Peyer's patch (tissue), 4 donors: ENCODE measurements at places on chromosomes 5 and 9. TPM values are rescaled to one million over a fixed set of nuclear protein-coding genes. Genes with fewer than 3 reads are reported as not detected.

GRCh38 chr5:163330723-163331668 lies 106.4 kb upstream of the CCNG1 start:
- DNase-seq = no peak
- H3K4me1 ChIP-seq = no peaks in the 10 kb centered on the region
- H3K27me3 ChIP-seq = no peaks in the 10 kb centered on the region
- H3K27ac ChIP-seq = no peak overlapping the region
- H3K4me3 ChIP-seq = no peak overlapping the region

Gene PCDHB16
- not detected for total RNA-seq

Gene OR1J2
- not detected for total RNA-seq

GRCh38 chr5:113524927-113525326 lies 11.4 kb downstream of the YTHDC2 start:
- H3K36me3 ChIP-seq = no peaks in the 10 kb centered on the region
- H3K27ac ChIP-seq = no peak overlapping the region
- DNase-seq = no peak

Gene SPEF2
- total RNA-seq = 8.8 TPM

Gene BARX1
- total RNA-seq = not detected

DNA sequence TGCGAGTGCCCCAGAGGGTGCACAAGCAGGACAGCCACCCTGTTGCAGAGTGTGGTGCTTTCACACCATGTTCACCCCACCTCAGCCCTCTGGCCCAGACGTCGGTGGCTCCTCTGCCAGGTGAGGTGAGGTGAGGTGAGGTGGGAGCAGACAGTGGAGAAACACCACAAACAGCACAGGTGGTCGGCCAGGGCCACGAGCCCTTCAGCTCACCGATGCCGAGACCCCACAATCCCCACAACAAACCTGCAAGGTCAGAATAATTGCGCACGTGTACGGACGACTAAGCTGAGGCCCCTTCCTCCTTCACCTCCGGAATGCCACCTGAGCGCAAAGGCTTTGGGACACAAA lies 10.5 kb downstream of the BRD3 start:
- no peak overlapping the region for H3K27ac ChIP-seq
- H3K4me1 ChIP-seq = peaks cover 11% of the 10 kb centered on the region
- no peaks in the 10 kb centered on the region for H3K27me3 ChIP-seq
- H3K4me3 ChIP-seq = no peak overlapping the region
- no peaks in the 10 kb centered on the region for H3K36me3 ChIP-seq

DNA sequence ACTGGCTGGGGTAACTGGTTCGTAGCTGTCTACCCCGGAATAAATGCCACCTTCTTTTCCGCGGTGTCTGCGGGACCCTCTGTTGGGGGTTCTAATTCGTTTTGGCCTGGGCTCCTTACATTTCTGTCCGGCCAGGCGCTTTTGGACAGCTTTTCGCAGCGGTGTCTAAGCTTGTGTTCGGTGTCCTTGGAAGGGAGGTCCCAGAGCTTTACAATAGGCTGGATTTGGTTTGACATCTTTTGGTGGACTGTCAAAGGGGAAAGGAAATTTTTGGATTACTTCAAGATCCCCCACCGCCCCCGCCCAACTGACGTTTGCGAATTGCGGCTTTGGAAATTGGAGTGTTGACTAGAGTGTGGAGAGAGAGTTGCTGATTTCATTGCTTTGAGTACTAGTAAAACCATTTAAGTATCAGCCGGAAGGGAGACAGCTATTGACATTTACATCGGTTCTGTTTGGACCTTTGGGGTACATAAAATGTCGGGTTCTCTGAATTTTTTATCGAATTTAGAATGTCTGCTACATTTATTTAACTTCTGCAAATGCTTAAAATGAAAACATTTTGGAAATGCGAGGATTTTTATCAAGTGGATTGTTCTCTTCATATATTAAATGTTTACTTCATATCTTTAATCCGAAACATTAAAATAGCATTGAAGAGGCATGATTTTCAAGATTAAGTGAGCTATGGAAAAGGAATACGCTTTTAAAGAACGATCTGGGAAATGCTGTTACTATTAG lies 4.7 kb upstream of the PURA start:
- peak overlapping the region; percentile 93 for H3K27ac ChIP-seq
- H3K4me1 ChIP-seq = peaks cover 35% of the 10 kb centered on the region
- peak overlapping the region; percentile 70 for H3K4me3 ChIP-seq
- no peaks in the 10 kb centered on the region for H3K36me3 ChIP-seq
- no peaks in the 10 kb centered on the region for H3K27me3 ChIP-seq
- DNase-seq = peak; percentile 19

- no peak for DNase-seq
- H3K36me3 ChIP-seq = no peaks in the 10 kb centered on the region
Measured at GRCh38 chr5:147687118-147687517, 95.4 kb downstream of the JAKMIP2 start.

Gene TRPM3
- 0.80 TPM for total RNA-seq

Gene MAN1B1
- 71.0 TPM for total RNA-seq

DNA sequence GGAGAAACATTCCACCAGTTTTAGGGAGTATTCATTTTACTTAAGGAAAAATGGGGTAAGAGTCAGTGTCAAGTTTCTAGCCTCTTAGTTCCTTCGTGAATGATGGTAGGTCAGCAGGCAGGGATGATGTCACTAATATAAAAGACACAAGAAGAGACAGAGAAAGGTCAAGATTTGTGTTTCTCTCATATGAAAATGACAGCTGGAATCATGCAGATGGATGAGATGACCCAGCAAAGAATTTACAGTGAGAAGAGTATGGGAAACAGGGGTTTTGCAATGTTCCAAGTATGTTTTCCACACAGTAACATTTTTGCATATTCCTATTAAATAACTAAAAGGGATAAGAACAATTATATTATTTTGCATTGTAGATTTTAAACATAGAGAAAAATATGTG lies 749.6 kb upstream of the DMAC1 start:
- no peak for DNase-seq
- H3K36me3 ChIP-seq = no peaks in the 10 kb centered on the region
- H3K4me1 ChIP-seq = no peaks in the 10 kb centered on the region
- no peak overlapping the region for H3K27ac ChIP-seq
- H3K4me3 ChIP-seq = no peak overlapping the region

- no peak overlapping the region for H3K27ac ChIP-seq
- no peak overlapping the region for H3K4me3 ChIP-seq
- H3K36me3 ChIP-seq = peaks cover 59% of the 10 kb centered on the region
- no peak for DNase-seq
Measured at GRCh38 chr9:71746758-71747125, 21.6 kb downstream of the CEMIP2 start.

DNA sequence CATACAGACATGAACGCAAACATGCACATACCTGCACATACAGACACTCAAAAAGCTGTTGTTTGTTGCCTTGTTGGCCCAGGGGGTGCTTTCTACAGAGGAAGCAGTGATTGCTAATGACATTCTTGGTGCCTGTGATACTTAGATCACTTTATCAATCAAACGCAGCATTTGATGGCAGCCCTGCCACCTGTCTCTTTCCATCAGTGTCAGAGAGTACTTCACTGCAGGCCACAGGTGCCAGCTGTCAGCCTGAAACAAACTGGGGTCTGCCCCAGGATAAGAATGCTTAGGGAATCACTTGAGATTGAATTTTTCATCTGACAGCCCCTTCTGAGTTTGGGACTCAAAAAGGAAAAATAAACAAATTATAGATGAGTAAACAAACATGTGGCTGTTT lies 388.9 kb upstream of the SGCD start:
- H3K4me3 ChIP-seq = no peak overlapping the region
- H3K27me3 ChIP-seq = no peaks in the 10 kb centered on the region
- no peaks in the 10 kb centered on the region for H3K4me1 ChIP-seq
- no peak for DNase-seq
- H3K27ac ChIP-seq = no peak overlapping the region

Gene PCDHA9
- 0.83 TPM for total RNA-seq

- H3K36me3 ChIP-seq = no peaks in the 10 kb centered on the region
- no peak for DNase-seq
- H3K27ac ChIP-seq = no peak overlapping the region
Measured at GRCh38 chr5:124909734-124910133, 163.3 kb upstream of the ZNF608 start.

DNA sequence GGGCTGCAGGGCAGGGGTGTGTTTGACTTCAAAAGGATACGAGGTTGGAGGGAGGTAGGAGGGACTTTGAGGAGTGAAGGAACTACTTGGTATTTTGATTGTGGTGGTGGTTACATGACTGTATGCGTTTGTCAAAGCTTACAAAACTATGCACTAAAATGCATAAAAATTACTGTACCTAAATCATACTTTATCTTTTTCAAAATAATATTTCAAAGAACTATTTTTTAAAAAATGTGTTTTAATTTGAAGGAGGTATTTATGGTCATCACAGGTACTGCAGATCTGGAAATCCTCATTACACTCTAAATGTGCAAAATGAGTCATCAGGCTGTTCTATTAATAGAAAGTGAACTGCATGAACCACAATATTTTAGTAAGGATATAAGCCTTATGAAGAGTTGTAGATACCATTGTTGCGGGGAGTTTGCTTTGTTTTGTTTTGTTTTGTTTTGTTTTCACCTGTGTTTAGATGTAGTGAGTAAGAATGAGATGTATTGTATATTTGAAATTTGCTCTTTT lies 116.9 kb downstream of the ARRDC3 start:
- DNase-seq = no peak
- no peaks in the 10 kb centered on the region for H3K27me3 ChIP-seq
- no peak overlapping the region for H3K4me3 ChIP-seq
- H3K27ac ChIP-seq = no peak overlapping the region

Gene PCDHA12
- total RNA-seq = 1.1 TPM

DNA sequence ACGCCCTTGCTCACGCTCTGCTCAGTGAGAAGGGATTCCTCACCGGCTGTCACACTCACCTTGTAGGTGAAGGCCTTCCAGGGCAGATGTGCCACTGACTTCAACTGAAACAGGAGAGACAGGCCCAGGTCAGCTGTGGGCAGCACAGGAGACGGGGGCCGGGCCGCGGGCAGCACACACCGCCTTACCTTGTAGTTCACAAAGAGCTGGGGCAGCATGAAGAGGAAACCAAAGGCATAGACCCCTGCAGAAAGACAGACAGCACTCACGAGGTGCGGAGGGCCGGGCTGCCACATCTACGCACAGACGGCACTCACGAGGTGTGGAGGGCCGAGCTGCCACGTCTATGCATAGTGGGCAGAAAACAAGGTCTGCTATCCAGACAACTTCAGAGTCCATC lies 23.3 kb downstream of the CLPTM1L start:
- no peak overlapping the region for H3K27ac ChIP-seq
- no peak overlapping the region for H3K4me3 ChIP-seq
- no peaks in the 10 kb centered on the region for H3K27me3 ChIP-seq
- peak; percentile 29 for DNase-seq
- peaks cover 92% of the 10 kb centered on the region for H3K36me3 ChIP-seq

- H3K27ac ChIP-seq = no peak overlapping the region
- H3K27me3 ChIP-seq = no peaks in the 10 kb centered on the region
- H3K36me3 ChIP-seq = no peaks in the 10 kb centered on the region
- no peak overlapping the region for H3K4me3 ChIP-seq
Measured at GRCh38 chr5:67043796-67044511, 152.6 kb downstream of the CD180 start.

Gene ORM2
- not detected for total RNA-seq
